CD4-positive, alpha-beta T cell treated with Interleukin-21 for 1 hour (primary cell): ENCODE measurements at places on chromosomes 3 and 15.

GRCh38 chr3:42701371-42702065, 1.1 kb downstream of the HHATL start:
- peak; percentile 56 for DNase-seq

- DNase-seq = no peak
Observed at GRCh38 chr15:43085921-43086320, 19.9 kb downstream of the UBR1 start.

GRCh38 chr3:59704292-59704691, 654.5 kb upstream of the CFAP20DC start:
- DNase-seq = no peak

DNA sequence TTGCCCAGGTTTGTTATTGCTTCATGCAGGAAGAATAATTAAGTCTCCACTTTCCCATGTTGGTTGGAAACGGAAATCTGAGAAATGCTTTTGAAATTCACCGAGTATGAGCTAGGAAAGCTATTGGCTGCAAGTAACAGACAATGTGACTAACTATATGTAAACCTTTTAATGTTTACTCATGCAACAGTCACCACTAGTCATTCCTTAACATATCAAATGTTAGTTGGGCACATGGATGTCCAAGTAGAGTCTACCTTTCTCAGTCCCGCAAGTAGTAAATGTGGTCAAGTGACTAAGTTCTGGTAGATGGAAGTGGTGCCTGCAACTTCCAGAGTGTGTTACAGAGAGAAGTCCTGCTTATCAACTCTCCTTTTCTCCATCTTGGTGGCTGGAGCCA, 52.5 kb downstream of the KLF15 start:
- no peak for DNase-seq

GRCh38 chr3:58938057-58938456, 111.8 kb downstream of the CFAP20DC start:
- no peak for DNase-seq

DNA sequence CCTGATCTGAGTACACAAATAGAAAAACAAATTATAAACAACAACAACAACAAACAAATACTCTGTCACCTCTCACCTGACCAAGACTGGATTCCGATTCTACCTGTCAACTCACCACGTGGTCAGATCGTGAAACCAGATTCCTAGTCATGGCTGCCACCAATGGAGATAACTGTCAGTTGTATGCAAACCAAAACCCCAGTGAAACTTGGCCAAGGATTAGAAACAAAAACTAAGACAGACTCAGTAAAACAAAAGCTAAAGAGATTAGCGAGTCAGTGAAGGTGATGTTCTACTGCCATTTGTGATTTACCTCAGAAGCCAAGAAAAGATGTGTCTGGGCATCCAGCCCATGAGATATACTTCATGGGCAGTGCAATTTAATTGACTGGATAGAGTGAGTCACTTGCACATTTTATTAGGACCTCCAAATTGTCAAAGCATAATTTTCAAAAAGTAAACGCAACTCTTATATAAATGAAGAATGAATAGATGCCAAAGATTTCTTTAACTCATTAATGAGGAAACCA, 31.1 kb downstream of the PHLDB2 start:
- DNase-seq = no peak

- DNase-seq = no peak
Observed at GRCh38 chr3:87996882-87997281, 61.9 kb downstream of the CGGBP1 start.

DNA sequence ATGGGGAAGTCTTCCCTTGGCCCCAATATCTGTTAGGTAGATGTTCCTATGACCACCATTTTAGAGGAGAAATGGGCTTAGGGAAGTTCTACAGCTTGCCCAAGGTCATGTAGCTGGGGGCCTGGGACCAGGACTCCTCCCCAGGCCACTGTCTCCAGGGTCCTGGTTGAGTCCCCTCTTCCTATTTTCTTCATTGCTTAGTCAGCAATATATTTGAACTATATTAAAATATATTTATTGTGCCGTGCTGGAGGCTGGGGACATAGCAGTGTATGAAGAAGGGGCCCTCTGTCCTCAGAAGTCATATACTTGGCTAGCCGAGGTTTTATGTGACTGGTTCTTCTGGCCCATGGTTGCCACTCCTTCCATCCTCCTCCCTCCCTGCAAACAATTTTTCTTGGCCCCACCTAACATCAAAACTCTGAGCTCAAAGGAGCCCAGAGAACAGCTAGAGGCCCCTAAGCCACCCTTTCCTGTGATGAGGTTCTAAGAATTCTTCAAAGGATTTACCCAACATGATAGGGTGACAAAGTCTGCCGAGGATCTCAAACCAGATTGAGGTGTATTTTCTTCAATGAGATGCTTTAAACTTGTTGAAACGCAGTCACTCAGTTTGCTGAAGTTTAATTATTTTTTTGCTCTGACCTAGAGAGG, 121.2 kb upstream of the RASGRP1 start:
- peak; percentile 76 for DNase-seq

DNA sequence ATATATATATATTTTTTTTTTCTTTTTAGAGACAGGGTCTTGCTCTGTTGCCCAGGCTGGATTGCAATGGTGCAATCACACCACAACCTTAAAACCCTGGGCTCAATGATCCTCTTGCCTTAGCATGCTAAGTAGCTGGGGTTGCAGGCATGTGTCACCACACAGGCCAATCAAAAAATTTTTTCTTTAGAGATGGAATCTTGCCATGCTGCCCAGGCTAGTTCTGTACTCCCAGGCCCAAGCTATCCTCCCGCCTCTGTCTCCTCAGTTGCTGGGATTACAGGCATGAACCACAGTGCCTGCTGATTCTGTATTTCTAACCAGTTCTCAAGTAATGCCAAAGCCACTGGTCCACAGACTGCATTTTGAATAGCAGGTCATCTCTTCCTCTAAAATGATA, 291.3 kb upstream of the ZPLD1 start:
- no peak for DNase-seq

- no peak for DNase-seq
Observed at GRCh38 chr3:46471371-46471914, 6.7 kb upstream of the LTF start.

DNA sequence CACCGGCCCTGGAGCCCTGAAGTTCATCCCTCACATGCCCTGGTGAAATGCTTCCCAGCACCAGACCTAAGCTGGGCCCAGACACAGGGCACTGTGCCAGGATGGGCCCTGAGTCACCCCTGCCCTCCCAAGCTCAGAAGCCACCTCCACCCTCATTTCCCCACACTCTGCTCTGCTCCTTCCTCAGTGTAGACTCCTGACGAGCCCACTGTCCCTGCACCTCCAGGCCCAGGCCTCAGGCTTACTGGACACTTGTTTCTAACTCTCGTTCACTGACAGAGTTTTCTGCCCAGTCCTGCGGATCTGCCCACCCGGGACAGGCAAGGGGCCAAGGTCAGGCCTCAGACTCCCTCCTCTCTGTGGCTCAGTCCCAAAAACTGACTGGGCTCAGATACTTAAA, 112.6 kb upstream of the RNF7 start:
- DNase-seq = no peak

DNA sequence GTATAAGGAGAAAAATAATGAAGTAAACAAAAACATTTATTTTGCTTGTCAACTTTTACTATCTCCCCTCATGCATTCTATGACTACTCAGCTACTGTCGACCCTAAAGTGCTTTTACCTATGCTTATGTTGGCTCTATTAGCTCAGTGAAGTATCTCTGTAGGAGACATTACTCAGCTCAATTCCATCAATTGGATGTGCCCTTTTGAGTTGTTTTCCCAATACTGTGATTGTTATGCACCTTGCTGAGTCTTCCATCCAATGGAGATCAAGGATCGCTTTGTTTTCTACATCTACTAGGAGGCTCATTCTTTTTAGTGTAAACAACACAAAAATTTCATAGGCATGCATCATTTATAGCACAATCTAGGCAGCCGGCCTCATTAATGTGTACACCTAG, 403.8 kb upstream of the ARL6 start:
- DNase-seq = no peak

DNA sequence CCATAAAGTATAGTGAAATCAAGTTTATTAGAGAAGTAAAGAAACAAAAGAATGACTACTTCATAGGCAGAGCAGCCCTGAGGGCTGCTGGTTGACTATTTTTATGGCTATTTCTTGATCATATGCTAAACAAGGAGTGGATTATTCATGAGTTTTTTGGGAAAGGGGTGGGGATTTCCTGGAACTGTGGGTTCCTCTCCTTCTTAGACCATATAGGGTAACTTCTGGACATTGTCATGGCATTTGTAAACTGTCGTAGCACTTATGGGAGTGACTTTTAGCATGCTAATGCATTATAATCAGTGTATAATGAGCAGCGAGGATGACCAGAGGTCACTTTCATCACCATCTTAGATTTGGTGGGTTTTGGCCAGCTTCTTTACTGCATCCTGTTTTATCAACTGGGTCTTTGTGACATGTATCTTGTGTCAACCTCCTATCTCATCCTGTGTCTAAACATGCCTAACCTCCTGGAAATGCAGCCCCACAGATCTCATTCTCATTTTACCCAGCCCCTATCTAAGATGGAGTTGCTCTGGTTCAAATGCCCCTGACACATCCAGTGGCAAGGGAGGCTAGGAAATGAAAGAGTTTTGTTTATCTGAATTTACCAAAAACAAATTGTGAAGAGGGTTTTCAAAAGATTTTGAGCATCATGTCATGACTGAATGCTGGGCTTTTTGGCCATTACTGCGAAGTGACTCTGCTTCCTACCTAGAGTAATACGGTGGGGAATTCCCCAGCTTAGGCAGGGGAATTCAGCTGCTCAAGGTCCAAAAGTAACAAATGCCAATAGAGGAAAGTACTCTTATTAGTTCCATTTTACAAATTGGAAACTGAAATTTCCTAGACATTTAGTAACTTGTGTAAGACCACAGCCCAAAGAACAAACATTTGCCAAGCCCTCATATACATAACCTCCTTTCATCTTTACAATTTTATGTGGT, 6.2 kb upstream of the SPSB4 start:
- no peak for DNase-seq

- no peak for DNase-seq
Observed at GRCh38 chr15:29034593-29035335, 149.0 kb downstream of the APBA2 start.

- no peak for DNase-seq
Observed at GRCh38 chr3:82940124-82940523, 1178.7 kb upstream of the GBE1 start.

DNA sequence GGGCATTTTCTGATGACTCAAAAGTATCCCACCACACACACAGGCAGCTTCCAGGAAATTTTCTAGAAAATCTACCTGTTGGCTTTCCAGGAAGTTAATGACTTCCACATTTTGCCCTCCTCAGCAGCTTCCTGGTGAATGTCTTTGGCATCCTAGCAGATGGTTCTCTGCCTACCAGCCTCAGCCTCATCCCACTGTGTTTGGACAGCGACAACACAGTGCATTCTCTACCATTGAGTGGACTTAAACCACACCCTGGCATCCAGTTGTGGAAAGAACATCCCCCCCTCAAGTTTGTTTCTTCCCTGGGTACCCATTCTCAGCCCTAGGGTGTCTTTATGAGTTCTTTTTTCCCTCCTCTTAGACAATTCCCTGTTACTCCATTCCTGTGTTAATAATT, 50.8 kb upstream of the GADL1 start:
- DNase-seq = no peak

DNA sequence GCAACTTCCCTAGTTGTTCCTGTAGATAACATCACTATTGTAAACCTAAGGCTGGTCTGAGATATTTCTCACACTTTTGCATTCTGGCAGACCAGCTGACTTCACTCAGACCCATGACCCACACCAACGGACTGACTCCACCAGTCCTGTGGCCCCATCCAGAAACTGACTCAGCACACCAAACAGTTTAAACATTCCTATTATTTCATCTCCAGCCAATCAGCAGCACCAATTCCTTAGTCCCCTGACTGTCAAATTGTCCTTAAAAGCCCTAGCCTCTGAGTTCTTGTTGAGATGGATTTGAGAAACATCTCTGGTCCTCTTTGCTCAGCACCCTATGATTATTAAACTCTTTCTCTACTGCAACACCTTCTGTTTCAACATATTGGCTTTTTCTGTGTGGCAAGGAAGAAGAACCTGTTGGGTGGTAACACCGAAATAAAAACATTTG, 12.2 kb upstream of the IDH2 start:
- DNase-seq = no peak

DNA sequence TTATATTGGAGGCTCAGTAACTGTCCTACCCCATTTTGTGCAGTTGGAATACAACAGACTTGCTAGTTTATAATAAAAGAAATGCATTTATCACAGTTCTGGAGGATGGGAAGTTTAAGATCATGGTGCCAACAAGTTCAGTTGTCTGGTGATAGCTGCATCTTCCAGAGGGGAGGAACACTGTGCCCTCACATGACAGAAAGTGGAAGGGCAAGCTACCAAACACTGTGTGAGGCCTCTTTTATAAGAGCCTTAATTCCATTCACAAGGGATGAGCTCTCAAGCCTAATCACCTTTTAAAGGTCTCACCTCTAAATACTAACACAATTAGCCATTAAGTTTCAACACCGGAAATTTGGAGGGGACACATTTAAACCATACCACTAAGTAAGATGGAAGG, 1073.9 kb downstream of the PLOD2 start:
- DNase-seq = no peak

- DNase-seq = no peak
Observed at GRCh38 chr3:59368900-59369675, 319.3 kb upstream of the CFAP20DC start.

GRCh38 chr3:195041871-195042742, 228.9 kb downstream of the XXYLT1 start:
- no peak for DNase-seq

DNA sequence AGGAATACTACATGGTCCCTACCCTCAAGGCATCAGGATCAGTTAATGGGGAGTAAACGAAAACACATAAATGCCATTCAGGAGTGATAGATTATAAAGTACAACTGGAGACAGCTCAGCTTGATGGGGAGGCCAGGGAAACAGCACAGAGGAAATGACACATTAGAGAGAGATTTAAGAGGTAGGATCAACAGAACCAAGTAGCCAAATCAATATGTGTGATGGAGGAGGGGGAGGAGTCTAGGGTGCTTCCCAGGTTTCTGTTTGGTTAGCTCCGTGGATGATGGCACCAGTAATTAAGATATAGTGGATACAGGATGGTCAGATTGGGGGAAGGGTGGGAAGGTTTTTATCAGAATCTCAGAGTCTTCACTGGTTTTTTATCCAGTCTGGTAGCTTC, 229.5 kb upstream of the ROPN1 start:
- no peak for DNase-seq
